Naive thymus-derived CD8-positive, alpha-beta T cell (primary cell): ENCODE measurements at places on chromosomes 2 and 18. TPM values are rescaled to one million over a fixed set of nuclear protein-coding genes. Genes with fewer than 3 reads are reported as not detected.
A peak's percentile ranks its signal among the peaks of the same experiment; 100 is the strongest.

Gene GPR17
- total RNA-seq: not detected

DNA sequence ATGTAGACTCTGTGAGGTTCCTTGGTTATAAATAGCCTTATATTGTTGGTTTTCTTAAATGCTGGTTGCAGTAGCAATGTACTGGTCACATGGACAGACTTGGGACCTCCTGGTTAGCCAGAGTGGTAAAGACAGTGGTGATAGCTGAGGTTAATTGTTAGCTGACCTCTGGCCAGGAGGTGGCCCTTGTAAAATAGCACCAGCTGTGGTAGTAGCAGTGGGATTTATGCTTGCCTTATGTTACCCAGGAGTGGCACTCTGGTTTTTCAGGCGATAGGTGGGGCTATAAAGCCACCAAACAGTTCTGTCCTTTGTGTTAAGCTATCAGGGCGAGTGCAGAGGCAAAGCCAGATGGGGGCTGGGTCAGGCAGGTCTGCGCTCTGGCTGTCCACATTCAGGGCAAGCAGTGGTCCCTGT, 94.8 kb upstream of the SRD5A2 start:
- H3K27ac ChIP-seq: no peak overlapping the region
- H3K4me1 ChIP-seq: no peaks in the 10 kb centered on the region
- peaks cover 3% of the 10 kb centered on the region for H3K27me3 ChIP-seq
- DNase-seq: no peak

Gene PCARE
- total RNA-seq: not detected

- no peak overlapping the region for H3K4me3 ChIP-seq
- no peak for DNase-seq
- H3K27me3 ChIP-seq: no peaks in the 10 kb centered on the region
- H3K4me1 ChIP-seq: no peaks in the 10 kb centered on the region
Measured at GRCh38 chr2:9714630-9715214, 83.9 kb upstream of the YWHAQ start.

DNA sequence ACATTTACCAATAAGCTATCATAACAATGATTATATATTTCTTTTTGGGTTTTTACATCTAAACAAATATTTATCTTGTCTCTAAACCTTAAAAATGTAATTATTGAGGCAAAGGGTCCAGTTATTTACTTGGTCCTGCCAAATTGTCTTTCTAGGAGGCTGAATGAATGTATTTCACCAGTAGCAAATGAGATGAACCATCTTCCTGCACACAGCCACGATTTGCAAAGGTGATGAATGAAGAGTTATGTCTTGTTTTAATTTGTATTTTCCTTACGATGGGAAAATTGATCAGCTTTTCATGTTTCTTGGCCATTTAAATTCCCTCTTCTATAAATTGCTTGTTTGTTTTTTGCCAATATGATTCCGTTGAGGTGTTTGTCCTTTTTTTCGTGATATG, 1.4 kb downstream of the SP100 start:
- H3K36me3 ChIP-seq: peaks cover 3% of the 10 kb centered on the region
- peaks cover 82% of the 10 kb centered on the region for H3K4me1 ChIP-seq
- no peak for DNase-seq

Gene CRYGC
- not detected for total RNA-seq

DNA sequence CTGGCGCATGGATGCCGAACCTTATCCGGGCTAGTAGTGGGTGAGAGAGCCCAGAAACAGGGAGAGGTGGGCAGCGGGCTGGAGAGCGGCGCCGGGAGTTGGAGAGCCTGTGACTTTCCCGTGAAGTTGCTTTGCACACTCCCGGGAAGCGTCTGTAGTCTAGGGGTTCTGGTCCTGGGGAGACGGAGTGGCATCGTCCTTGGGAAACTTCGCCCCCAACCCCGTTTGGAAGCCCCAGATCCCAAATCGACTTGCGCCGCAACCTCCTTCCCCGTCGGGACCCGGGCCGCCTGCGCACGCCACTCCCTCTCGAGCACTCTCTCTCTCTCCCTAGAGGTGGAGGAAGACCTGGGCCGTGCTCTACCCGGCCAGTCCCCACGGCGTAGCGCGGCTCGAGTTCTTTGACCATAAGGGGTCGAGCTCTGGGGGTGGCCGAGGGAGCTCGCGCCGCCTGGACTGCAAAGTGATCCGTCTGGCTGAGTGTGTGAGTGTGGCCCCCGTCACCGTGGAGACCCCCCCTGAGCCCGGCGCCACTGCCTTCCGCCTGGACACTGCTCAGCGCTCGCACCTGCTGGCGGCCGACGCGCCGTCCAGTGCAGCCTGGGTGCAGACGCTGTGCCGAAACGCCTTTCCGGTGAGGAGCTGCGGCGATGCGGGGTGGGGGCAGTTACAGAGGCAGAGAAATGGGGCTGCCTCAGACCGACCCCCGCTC, 456 bp downstream of the DOK1 start:
- H3K27ac ChIP-seq: peak overlapping the region; percentile 93
- H3K4me3 ChIP-seq: peak overlapping the region; percentile 90
- peaks cover 22% of the 10 kb centered on the region for H3K4me1 ChIP-seq
- no peak for DNase-seq
- H3K27me3 ChIP-seq: peaks cover 11% of the 10 kb centered on the region

Gene AMER3
- not detected for total RNA-seq

- H3K27me3 ChIP-seq: no peaks in the 10 kb centered on the region
- H3K4me1 ChIP-seq: peaks cover 3% of the 10 kb centered on the region
Measured at GRCh38 chr2:233037078-233037477, 4.6 kb downstream of the NEU2 start.

DNA sequence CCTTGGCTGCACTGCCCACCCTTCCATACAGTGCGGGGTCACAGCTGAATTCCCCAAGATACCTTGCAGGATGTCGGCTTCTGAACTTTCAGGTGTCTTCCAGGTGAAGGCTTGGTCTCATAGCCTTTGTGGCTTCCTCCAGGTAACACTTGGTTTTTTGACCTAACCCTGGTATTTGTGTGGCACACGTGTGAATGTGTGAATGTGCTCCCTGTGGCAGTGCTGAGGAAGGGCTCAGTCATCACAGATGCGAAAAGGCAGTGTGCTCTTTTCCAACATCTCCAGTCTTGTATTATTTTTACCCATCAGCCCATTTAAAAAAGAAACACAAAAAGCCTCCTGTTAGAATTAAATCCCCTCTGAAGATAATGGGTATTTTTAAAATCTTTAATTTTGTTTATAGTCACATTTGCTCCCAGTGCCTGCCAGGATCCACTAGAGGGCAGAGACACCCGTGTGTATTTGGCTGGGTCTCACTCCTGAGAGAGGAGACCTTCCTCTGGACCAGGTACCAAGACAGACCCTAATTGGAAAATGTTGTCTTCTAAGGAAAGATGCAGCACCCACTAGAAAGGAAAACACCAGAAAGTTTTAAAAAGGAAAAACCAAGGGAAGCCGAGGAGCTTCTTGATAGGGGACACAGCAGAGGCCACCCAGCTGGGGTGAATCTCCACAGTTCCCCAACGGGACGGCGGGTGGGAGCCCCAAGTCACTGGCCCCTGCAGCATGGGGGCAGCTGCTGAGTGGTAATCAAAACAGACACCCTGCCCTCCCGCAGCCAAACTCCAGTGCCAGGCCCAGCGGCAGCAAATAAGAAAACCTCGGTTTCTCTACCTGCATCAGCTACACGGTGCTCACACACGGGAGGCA, 27.7 kb downstream of the FAM110C start:
- DNase-seq: no peak
- H3K4me1 ChIP-seq: peaks cover 5% of the 10 kb centered on the region
- H3K36me3 ChIP-seq: no peaks in the 10 kb centered on the region
- no peak overlapping the region for H3K4me3 ChIP-seq
- H3K27ac ChIP-seq: no peak overlapping the region

Gene NMUR1
- total RNA-seq: 0.10 TPM

GRCh38 chr2:27356382-27357181, at the start of gene GTF3C2:
Gene GTF3C2, minus strand, starts transcription at chr2:27356764. Its CDS starts 13,210 bp downstream, at chr2:27343554.
- peak; percentile 76 for DNase-seq
- no peaks in the 10 kb centered on the region for H3K27me3 ChIP-seq
- H3K36me3 ChIP-seq: no peaks in the 10 kb centered on the region
- peak within 1 kb of the TSS; percentile 99 for H3K27ac ChIP-seq

Gene SLC4A3
- total RNA-seq: 0.19 TPM

DNA sequence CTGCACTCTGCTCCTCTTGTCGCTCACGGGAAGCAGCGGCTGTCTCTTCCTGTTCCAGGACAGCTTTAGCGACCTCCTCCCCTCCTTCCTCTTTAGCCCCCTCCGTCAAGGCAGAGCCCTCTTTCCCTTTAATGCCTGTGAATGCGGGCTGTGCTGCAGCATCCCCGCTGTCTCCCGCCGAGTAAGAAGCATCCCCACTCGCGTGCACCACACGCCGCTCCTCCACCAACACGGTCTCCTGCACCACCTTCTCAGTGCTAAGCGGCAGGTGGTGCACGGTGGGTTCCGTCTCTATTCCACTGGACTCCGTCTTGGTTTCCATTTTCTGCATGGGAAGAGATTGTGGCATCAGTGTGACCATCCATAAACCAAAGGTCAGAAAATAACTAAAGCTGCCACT, 101.6 kb upstream of the ZBTB14 start:
- H3K4me1 ChIP-seq: no peaks in the 10 kb centered on the region
- no peak for DNase-seq
- no peaks in the 10 kb centered on the region for H3K36me3 ChIP-seq
- no peak overlapping the region for H3K4me3 ChIP-seq

- H3K4me1 ChIP-seq: no peaks in the 10 kb centered on the region
- no peak overlapping the region for H3K4me3 ChIP-seq
- H3K27ac ChIP-seq: no peak overlapping the region
- no peak for DNase-seq
Measured at GRCh38 chr18:75317300-75317699, 106.7 kb downstream of the TSHZ1 start.

DNA sequence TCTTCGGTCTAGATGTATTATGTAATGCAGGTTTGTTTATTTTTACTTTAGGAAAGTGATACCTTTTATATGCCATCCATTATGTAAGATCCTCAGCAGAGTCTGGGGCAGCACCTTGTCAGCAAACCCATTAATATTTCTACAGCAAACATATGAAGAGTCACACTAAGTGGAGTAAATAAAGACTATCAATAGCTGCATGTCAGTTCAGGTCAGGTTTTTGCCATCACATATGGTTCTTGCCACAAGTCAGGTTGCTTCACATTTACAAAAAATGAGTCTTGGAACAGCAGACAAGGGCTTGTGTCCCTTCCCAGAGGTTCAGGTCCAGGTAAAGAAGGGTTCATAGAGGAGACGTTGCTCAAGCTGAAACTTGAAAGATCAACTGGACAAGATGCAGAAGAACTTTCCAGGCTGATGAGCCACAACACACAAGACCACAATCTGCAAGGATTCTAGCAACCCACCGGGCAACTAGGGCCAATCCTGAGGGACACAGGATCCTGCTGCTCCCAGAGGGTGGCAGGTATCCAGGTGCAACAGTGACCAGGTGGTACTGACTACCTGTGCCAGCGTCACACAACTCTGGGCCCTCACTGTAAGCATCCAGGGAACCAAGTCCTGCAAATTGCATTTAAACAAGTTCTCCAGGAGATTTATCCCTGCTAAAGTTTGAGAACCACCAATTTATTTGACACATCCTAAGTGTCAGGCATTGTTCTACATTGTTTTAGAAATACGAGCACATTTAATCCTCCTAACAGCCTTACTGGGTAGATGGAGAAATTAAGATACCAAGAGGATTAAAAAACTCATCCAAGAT, 215.8 kb downstream of the ALPK2 start:
- no peaks in the 10 kb centered on the region for H3K27me3 ChIP-seq
- H3K4me3 ChIP-seq: no peak overlapping the region
- H3K27ac ChIP-seq: no peak overlapping the region
- H3K36me3 ChIP-seq: no peaks in the 10 kb centered on the region

DNA sequence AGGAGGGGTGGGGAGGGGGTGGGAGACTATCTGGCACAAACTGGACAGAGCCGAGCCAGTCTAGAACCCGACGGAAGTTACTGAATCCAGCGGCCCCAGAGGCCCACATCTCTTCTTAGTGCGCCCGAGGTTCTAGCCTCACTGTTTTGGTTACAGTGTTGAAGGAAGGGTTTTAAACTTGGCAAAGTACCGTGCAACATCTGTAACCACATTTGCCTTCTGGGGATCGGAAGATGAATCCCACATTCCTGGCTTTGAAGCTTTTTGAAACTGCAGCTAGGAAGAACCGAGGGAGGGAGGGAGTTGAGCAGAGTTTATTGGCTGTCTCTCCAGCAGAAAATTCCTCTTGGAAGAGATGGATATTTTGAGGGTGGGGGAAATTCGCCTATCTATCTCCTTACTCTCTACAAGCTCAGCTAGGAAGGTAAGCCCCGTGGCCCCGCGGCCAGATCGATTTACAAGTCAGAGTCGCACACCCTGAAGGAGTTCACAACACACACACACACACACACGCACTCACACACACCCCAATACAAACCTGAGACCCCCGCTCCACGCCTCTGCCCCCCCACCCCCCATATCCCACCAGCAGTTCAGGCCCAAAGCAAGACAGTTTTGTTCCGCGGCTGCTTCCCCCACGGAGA, 1.0 kb downstream of the ACVR1 start:
- no peaks in the 10 kb centered on the region for H3K36me3 ChIP-seq
- H3K27me3 ChIP-seq: no peaks in the 10 kb centered on the region

DNA sequence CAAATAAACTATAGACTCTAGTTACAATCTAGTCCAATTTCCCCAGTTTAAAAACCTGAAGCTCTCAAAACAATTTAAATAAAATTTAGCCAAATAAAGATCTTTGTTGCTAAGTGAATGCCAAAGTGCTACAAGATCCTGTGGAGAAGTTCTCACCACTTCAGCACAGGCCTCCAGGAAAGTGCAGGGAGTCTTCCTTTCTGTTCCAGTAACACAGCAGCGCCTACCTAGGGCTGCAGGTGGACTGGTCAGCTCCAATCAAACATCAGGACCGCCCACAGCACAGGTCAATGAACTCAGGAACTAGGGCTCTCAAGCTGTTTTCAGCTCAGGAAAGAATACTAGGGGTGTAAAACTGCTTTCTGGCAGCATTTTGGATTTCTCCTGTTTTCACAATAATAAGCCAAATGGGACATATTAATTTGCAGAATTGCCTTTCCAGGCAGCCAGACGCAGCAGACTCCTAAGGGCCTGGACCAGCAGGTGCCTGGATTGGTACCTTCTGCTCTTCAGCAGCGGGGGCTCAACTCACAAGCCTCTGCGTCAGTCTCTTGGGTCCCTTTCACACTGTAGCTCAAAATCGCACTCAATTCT, 1.5 kb downstream of the FAM110C start:
- H3K4me1 ChIP-seq: peaks cover 15% of the 10 kb centered on the region
- no peak overlapping the region for H3K27ac ChIP-seq
- no peaks in the 10 kb centered on the region for H3K36me3 ChIP-seq
- H3K4me3 ChIP-seq: peak overlapping the region; percentile 70
- DNase-seq: no peak

Gene TP53I3
- not detected for total RNA-seq

DNA sequence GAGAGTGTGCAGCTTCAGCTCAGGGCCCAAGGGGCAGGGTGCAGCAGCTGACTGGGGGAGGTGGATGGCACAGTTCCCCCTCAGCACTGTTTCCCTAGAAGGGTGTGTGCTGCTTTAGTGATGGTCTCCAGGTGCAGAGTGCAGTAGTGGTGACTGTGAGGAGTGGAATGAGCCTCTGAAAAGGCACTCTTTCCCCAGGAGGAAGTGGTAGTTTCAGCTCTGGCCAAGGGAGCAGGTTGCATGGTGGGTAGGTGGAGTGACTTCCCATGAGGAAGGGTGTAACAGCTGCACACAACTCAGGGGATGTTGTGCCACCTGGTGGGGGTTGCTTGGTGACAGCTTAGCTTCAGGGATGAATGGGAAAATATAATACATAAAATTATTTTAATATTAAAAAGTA, 251.5 kb upstream of the NXPH2 start:
- DNase-seq: no peak
- H3K27ac ChIP-seq: no peak overlapping the region
- H3K36me3 ChIP-seq: no peaks in the 10 kb centered on the region
- no peak overlapping the region for H3K4me3 ChIP-seq
- H3K27me3 ChIP-seq: no peaks in the 10 kb centered on the region
